Activated T-cell treated with anti-CD3 and anti-CD28 coated beads for 24 hours (primary cell): ENCODE measurements at places on chromosomes 7 and 10.

DNA sequence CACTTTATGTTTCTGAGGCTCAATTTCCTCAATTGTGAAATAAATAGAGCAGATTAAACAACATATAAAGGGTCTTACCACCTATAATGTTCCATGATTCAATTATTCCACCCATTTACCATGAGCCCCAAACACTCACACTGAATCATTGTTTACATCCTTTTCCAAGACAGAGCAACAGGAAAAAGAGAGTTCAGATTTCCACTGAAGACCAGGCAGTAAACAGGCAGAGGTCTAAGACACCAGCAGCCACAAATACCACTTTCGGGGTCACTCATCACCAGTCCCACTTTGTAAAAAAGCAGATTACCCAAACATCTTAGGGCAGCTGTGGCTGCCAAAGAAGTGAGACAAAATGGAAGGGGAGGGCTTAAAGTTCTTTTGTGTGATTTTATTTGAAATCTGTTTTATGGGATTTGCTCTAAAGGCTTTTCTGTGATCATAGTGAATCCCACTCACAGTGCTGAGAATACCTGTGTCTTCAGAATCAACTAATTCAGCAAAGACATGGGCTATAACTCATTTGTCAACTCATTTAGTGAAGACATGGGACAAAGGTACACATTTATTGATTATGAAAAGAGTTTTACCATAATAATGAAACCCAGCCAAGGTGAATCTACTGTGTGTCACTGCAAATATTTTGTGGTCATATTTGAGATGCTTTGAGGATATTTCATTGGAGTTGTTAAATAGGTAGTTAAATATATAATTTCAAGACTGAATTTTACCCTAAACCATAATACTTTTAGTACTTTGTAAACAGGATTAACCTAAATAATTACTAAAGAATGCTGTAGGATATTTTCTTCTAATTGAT lies 24.8 kb upstream of the DLD start:
- no peak for DNase-seq

DNA sequence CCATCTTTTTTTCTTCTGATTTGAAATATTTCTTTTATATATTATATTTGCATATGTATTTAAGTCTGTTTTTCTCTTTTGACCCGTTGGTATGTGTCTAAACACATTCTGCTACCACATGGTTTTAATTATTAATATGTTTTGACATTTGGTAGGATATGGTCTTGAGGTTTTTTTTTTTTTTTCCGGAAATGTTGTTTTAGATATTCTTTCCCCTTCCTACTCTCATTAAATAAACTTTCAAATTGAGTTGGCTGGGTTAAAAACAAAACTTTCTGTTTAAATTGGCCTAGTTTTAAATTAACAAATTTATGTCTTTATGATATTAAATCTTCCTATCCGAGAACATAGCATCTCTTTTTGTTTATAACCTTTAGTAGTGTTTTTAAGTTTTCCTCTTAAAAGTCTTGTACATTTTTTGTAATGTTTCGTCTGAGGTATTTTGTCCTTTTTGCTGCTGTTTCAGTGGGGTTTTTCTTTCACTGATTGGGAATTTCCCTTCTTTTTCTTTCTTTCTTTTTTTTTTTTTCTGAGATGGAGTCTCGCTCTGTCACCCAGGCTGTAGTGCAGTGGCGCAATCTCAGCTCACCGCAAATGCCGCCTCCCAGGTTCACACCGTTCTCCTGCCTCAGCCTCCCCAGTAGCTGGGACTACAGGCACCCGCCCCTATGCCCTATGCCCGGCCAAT lies 25.4 kb downstream of the STAM start:
- peak; percentile 24 for DNase-seq

DNA sequence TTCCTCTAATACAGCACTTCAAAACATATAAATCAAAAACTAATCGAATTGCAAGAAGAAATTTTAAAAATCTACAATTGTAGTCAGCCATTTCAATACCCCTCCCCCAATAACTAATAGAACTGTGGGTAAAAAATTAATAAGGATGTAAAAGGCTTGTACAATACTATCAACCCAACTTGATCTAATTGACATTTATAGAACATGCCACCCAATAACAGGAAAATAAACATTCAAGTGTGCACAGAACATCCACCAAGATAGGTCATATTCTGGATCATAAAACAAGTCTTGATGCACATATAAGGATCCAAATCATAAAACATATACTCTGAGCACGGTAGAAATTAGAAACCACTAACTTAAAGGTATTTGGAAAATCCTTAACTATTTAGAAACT lies 4.0 kb upstream of the GPAM start:
- no peak for DNase-seq

GRCh38 chr10:6995831-6996230 lies 415.0 kb downstream of the SFMBT2 start:
- DNase-seq, result no peak

DNA sequence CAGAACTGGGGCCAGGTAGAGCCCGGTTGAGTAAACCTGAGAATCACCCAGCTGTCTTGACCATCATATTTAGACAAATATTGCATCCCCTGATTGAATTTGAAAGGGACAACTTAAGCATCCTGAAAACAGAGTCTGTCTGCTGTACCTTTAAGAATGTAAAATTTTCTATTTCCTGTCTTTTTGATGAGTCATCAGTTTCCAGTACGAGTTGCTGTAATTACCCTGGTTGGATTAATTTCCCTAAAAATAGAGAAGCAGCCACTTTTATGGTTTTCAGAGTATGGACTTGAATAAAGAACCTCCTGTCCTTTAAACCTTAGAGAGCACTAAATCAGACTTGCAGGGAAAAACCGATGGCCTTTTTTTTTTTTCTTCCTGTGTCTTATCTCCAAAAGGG lies 164.6 kb upstream of the SH2B2 start:
- DNase-seq, result no peak

DNA sequence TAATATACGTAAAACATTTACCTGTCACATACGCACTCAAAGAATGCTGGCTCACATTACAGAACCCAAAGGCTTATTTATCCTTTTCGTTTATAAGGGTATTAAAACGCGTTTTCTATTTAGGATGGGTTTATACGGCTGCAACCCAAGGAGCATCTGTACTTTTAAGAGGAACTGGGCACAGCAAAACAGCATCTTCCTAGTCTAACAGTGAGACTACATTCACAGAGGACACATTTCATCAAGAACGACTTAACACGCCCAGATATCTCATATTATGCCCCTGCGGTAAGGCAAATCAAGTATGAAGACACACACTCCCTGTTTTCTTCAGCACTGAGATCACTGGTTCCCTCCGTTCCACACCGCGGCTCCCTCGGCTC lies 533 bp upstream of the DMTF1 start:
- no peak for DNase-seq

DNA sequence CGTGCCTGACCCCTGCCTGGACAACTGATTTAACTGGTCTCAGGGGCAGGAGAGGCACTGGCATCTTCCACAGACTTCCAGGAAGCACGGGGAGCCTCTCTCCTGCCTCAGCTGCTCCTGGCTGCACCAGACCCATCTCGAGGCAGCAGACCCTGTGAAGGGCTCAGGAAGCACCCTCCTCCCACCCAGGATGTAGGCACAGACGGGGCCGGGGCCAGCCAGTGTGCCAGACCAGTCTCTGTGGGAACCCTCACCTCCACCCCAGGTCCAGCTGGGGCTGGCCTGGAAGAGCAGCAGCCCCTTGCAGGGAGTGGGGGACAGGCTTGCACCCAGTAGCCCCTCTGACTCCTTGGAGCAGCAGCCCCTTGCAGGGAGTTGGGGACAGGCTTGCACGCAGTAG lies 56.3 kb downstream of the RASGEF1A start:
- DNase-seq, result no peak

DNA sequence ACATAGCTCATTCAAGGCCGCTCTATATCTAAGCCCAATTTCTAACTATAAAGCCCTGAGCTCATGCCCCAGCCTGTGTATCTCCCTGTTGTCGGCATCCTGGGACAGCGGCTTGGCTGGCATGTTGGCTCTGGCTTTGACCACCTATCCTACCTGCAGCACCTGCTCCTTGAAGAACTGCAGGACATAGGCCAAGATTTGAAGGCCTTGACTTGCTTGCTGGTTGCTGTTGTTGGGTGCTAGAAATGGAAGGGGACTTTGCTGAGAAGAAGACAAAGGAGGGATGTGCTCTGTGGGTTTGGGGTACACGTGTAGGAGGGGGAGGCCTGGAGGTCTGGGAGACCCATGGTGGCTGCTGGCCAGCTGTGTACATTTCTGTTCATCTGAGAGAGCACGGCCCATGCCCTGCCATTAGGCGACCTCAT lies 11.1 kb downstream of the PNLIPRP2 start:
- DNase-seq, result no peak

DNA sequence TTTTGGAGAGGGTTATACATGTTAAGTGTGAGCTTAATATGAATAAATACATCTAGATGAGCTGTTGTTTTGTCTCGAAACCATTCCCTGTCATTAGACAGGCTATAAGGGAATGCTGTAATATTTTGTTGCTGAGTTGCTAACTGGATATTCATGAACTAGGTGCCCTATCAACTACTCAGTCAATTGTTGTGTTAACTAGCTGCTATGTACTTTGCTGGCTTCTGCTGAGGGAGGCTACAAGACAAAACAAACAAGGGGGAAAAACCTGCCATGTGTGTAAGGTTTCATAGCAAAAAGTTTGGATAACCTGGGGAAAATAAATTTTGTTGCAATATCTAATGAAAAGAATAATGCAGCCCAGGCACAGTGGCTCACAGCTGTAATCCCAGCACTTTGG lies 110.4 kb downstream of the CSTF2T start:
- DNase-seq, result no peak

DNA sequence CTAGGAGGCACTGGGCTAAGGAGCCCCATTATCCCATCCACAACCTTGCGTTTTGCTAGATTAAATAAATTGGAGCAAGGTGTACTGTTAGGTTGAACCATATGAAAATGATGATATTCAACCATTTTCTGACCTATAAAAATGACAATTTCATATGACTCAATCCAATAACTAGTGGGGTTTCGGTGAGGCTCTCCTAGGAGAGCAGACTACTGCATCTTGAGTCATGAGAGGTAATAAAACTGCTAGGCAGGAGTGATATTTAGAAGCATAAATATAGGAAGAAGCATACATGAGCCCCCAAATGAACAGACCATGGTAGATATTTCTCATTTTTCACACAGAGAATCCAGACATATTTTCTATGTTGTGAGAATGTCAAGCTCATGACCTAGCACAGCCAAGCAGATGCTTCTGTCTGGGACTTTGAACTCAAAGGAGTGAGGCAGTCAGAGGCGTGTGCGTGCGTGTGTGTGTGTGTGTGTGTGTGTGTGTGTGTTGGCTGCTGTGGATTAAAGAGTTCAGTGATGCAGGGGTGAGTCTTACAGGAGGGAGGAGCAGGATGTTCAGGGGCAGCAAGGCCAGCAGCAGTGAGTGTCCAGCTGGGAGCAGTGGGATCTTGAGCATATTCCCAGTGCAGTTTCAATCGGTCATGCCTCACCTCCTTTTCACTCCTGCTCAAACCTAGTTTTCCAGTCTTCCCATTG lies 17.8 kb upstream of the WDR11 start:
- DNase-seq, result no peak

GRCh38 chr7:70614237-70615045 lies 517.5 kb upstream of the GALNT17 start:
- no peak for DNase-seq

- no peak for DNase-seq
Observed at GRCh38 chr7:24896031-24896501, 83.9 kb downstream of the OSBPL3 start.

DNA sequence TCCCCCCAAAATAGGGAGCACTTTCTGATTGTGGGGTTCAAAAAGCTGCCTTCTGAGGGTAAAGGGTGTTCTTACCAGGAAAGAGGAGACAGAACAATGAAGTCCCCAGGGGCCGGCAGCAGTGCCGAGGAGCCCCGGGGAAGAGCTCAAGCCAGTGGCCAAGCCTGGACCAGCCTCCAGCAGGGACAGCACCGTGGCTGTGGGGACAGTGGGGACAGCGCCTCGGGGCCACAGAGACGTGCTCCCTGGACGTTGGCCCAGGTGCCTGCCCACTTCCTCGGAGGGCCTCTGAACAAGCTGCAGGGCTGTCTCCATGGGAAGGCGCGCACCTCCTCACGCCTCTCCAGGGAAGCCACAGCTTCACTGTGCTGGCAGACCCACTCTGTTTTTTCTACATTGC lies 312.6 kb downstream of the PTPRN2 start:
- DNase-seq, result no peak

DNA sequence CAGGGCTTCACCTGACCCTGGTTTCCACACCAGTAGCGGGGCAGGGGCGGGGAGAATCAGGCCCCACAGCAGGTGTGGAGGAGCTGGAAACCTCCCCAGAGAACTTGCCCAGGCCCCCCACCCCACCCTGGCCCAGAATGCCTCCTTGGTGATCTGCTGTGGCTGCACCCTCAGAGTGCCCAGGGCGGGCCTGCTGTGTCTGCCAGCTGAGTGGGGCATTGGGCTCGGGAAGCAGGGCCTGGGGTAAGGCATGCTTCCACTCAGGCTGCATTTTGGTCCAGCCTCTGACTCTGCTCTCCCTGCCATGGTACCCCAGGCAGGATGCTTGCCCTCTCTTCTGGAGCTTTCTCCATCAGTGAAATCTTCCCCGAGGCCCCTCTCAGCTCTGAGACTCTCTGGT lies 1.1 kb upstream of the CRHR2 start:
- no peak for DNase-seq

DNA sequence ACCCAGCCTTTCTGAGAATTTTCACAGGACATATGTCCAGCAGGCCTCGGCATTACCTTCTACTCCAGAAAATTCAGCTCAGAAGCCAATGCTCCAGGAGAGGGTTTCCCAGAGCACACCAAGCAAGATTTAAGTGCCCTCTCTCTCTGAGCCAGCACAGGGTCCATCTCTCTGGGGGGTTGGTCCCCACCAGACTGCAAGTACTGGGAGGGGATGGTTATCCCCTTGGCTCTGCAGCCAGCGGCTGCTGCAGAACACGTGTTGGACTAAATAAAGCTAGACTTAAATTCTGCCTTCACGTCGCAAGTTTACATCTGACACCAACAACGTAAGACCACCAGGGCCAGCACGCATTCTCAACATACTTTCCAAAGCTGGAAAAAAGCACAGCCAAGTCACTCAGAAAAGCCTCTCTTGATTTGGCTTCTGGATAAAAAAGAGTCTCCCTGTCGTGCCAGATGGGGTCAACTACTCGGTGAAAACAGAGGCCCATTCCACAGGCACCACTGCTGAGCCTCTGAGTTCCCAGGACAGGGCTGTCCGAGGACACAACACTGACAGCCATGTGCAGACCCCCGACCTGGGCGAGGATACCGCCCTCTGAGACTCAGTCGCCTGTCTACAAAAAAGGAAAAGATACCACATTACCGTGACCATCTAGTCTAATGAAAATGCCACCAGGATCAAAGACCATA lies 77.3 kb downstream of the CTBP2 start:
- no peak for DNase-seq

DNA sequence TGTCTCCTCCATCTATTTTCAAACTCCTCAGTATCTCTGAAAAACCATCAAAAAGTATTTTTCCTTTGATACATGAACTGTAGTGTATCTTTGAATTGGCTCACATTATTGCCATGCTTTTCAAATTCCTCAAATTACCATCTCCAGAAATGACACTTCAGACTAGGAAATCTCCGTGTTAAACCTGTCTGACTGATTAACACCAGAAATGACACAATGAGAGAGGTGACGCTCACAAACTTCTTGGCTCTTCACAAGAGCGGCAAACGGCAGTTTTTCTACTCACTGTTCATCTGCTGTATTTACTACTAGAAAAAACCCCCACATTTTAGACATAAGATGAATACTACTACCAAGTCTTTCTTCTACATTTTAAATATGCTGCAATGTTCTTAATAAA lies 56.6 kb downstream of the MKX start:
- DNase-seq, result no peak
